Osteoblast (primary cell): ENCODE measurements at places on chromosomes 12 and 14. TPM values are rescaled to one million over a fixed set of nuclear protein-coding genes. Genes with fewer than 3 reads are reported as not detected.

- DNase-seq = no peak
Observed at GRCh38 chr14:81561084-81561775, 27.6 kb upstream of the SEL1L start.

- no peak for DNase-seq
Observed at GRCh38 chr12:100897240-100897639, 102.7 kb downstream of the ANO4 start.

Gene ZNF839
- 7.2 and 9.1 TPM in 2 replicates for total RNA-seq

GRCh38 chr14:104352493-104353220, 214.3 kb downstream of the KIF26A start:
- peak; percentile 63 for DNase-seq

GRCh38 chr14:96263347-96264199, 7.6 kb downstream of the BDKRB1 start:
- DNase-seq = no peak

GRCh38 chr14:72404998-72405397, 472.8 kb downstream of the RGS6 start:
- DNase-seq = no peak

Gene RND1
- 0.29 and 0.36 TPM in 2 replicates for total RNA-seq

Gene EIF2S3B
- total RNA-seq = 2.5 and 2.9 TPM in 2 replicates

Gene MYF6
- total RNA-seq = not detected in 2 replicates

- DNase-seq = no peak
Observed at GRCh38 chr12:109056891-109057290, 4.5 kb downstream of the USP30 start.

DNA sequence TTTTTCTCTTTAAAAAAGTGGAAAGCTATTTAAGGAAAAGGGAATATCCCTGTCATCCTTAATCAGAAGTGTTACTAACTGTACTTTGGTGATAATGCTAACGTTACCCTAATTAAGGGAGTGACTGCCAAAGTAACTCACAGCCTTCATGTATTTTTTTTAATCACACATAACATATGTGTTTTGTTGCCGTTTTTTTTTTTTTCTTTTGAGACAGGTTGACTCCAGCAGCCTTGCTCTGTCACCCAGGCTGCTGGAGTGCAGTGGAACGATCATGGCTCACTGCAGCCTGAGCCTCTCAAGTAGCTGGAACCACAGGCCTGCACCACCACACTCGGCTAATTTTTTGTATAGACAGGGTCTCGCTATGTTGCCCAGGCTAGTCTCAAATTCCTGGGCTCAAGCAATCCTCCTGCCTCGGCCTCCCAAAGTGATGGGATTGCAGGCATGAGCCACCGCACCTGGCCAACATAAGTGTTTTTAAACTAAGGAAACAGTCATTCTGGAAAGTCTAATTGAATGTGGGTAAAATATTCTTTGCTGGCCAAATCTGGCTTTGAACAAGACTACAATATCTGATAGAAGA, 56.5 kb downstream of the HECTD4 start:
- no peak for DNase-seq

DNA sequence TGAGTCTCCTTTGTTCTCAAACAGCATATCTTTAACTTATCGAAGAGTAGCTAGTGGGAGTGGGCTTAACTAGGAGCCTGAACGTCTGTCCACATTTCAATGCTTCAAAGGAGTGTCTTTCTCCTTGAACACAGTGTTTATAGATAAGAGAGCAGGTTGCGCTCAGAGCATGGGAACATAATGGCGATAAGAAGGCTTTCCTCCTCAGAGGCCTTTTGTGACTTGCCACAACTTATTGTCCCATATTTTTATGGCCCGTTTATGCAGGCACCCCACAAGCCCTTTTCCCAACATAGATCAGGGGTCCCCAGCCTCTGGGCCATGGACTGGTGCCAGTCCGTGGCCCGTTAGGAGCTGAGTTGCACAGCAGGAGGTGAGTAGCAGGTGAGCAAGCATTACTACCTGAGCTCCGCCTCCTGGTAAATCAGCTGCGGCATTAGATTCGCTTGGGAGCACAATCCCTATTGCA, 2.6 kb upstream of the DDX47 start:
- DNase-seq = no peak

DNA sequence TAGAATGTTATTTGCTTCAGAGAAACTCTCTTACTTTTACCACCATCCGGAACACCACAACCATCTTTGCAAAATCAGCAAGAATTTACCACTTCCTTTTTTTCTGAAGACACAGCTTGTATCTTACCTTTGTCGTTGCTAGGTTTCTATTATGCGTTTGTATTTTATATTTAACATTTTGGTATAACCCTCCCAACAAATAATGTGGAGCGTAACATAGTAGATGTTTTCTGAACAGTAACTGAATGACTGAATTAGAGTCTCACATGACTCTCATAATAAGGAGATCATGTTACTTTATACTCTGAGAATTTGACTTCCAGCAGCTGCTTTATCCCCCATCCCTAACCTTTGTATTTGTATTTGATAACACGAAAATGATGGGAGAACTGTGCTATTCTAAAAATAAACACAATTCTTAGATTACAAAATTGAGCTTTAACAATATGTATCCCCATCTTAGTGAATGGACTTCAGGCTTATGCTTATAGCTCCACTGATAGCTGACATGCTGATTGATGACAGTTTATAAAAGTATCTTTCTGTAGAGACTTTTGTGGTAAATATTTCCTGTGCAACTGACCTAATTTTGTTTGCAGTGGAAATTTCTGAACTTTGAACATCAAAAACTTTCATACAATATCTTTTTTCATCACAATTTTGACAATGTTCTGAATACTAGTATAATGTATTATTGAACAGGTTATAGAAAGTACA, 7.9 kb upstream of the KLRB1 start:
- no peak for DNase-seq

Gene CCNB1IP1
- 42.7 and 45.4 TPM in 2 replicates for total RNA-seq

GRCh38 chr14:95577870-95578269, 43.0 kb downstream of the GLRX5 start:
- no peak for DNase-seq

DNA sequence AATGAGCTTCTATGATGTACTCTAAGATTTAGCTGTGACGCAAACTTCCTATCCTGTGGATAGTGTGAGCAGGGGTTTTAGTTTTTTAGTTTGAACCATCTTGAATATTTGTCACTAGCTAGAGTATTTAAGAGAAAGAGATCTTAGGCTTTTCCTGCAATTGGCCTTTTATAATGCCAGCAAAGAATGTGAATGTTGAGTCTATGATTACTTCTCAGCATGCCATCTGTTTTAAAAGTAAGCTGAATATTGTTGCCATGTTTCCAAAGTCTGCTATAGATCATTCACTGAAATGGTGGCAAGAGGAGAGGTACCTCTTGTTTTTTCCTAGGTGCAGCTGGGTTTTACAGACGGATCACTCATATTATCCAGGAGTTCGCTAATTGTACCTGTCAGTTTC, 1783.6 kb upstream of the FLRT2 start:
- DNase-seq = no peak

DNA sequence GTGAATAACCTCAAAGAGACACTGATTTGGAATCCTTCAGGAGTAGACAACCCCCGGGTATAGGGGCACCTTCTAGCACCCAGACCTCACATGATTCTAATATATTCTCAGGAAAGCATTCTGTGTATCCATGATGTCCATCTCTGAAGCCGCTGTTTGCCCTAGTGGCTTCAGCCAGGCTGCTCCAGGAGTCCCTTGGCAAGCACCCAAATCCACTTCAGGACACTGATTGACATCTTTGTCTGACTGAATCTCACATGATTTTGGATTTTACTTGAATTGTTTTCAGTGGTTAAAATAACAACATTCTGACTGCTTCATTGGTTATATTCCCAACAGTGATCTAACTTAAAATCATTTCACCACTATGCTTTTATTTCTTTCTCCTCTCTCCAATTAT, 390.5 kb upstream of the CLEC14A start:
- DNase-seq = no peak

DNA sequence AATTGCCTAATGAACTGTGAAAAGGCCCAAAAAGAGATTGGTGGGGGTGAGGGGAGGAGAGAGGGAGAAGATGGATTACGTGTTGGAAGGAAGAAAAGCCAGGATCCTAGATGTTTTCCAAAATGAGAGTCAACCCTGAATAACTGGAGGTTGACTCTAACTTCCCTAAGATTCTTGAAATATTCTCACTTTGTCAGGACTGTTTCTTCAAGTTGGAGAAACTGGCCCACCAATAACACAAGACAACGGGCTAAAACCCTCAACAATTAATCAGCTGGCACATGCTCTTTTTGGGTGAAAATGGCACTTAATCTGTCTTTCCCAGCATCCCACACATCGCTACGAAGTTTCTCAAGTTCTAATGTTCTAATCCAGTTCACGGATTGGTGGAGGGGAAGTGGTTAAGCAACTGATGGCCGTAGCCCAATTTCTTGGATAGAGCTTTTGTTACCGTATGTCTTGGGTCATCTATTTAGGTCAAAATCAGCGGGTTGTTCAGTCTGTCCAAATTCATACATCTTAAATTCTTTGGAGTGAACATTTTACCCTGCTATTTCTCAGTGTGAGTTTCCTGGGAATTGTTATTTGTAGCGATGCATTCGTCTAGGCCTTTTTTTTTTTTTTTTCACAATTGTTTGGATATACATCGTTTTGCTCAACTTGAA, 49.0 kb downstream of the GPHB5 start:
- DNase-seq = no peak

DNA sequence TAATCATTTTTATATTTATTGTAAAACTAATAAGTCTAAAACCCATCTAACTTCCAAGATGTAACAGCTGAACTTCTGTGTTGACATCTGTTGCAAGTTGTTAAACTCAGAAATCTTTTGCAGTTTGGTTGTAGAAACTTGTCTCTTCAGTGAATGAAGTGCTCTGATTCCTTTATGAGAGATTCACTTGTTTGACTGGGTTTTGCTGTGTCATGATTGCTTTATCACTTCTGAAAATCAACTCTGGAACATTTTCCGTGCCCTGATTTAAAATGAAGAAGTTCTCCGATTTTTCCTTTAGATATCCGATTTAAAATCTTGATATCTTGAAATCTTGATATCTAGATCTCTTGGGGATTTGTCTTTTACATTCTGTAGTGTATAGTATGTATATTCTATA, 65.1 kb downstream of the DIP2B start:
- DNase-seq = no peak

Gene TXNDC16
- total RNA-seq = 9.8 and 11.5 TPM in 2 replicates

Gene NRXN3
- 1.8 and 2.5 TPM in 2 replicates for total RNA-seq

GRCh38 chr14:96508900-96509299, 6.7 kb downstream of the PAPOLA start:
- peak; percentile 49 for DNase-seq

Gene TMED10
- total RNA-seq = 306 and 314 TPM in 2 replicates

Gene OR6C2
- not detected in 2 replicates for total RNA-seq

DNA sequence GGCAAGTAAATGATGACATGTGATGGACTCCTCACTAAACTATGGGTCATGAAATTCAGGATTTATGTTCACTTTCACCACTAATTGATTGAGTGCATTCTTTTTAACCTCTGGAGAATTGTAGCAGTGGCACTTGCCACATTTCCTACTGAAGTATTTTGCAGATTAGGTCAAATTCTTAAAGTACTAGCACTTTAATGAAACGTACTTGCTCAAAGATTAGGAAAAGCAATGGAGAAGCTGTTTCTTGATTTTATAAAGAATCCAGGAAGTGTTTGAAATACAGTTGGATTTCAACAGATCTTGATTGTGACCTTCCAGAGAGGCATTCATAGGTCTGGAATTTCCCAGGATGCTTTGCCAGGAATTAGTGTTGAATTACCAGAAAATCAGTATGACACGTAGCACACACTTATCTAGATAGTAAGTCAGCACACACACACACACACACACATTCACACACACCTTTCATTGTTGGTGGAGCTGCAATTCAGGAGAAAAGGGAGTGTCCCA, 162.6 kb downstream of the MYRFL start:
- peak; percentile 78 for DNase-seq

GRCh38 chr12:86724716-86725115, 468.5 kb upstream of the MGAT4C start:
- peak; percentile 27 for DNase-seq

Gene MYO1H
- 1.5 TPM in 1 of 2 replicates, not detected in the other for total RNA-seq

- DNase-seq = no peak
Observed at GRCh38 chr12:93748672-93749383, 71.7 kb downstream of the CRADD start.

DNA sequence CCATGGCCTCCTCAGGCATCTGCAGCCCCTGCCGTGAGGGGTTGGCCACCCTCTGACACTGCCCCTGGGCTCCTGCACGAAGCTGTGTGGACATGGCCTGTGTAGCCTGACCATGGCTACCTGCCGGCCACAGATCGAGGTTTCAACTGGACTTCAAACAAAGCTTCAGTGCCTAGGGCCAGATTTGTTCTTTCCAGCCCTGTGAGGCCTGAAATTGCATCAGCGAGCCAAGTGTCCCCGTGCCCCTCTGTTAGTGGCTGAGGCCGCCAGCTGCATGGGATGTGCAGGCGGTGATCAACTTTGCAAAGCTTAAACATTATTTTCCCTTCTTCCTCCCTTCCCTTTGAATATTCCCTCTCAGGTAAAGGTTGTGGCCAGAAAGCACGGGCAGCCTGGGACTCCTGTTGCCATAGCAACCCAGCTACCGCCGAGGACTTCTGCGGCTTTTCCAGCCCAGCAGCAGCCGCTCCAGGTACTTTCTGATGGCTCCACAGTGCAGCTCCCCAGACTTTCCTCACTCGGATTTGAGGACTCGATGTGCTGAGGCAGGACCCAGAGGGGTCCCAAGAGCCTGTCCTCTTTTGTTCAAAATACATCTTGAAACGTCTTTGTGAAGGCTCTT, 35.8 kb downstream of the DDX51 start:
- no peak for DNase-seq

DNA sequence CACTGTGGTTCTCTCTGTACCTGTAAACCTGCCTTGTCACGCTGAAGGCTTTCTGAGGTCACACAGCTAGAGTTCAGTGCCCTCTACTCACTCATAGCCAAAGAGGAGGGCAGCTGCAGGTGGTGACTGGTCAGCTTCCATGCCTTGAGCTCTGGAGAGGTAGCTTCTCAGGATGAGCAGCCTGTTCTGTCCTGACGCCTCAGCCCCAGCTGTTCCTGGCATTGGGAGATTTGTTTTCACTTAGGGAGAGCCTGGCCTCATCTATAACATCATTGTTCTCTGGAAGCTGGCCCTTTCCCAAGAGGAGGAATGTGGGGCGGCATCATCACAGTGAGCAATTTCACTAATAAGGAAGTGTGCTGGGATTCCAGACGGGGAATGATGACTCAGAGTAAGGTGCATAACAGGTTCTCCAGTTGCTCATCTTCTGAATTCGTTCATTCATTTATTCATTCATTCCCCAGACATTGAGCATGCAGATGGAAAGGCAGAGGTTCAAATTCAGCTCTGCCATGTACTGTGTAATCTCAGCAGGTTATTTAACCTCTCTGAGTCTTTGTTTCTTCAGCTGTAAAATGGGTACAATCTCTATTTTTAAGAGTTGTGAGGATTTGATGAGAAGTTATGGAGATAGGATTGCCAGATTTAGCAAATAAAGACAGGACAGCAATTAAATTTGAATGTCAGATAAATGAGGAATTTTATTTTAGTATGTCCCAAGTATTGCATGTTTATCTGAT, 255.8 kb upstream of the CRY1 start:
- no peak for DNase-seq

GRCh38 chr12:29012673-29013072, 136.4 kb upstream of the FAR2 start:
- no peak for DNase-seq

Gene GPR65
- total RNA-seq = under 0.01 TPM in 2 replicates

GRCh38 chr14:33986804-33987203, 35.9 kb upstream of the EGLN3 start:
- no peak for DNase-seq

Gene IAPP
- total RNA-seq = not detected in 2 replicates

- no peak for DNase-seq
Observed at GRCh38 chr12:43937947-43938346, 102.1 kb downstream of the TMEM117 start.
